KG1 (cell line): ENCODE measurements at places on chromosomes 7 and 10.

- peak; percentile 82 for DNase-seq
These were observed 50.9 kb downstream of the INPP5A start for GRCh38 chr10:132588301-132589013.

- no peak for DNase-seq
These were observed 191.9 kb downstream of the CDK14 start for GRCh38 chr7:90788052-90788451.

- peak; percentile 14 for DNase-seq
These were observed 274.9 kb upstream of the GALNT17 start for GRCh38 chr7:70856901-70857630.

GRCh38 chr7:133668296-133669060, 415.6 kb downstream of the EXOC4 start:
- no peak for DNase-seq

DNA sequence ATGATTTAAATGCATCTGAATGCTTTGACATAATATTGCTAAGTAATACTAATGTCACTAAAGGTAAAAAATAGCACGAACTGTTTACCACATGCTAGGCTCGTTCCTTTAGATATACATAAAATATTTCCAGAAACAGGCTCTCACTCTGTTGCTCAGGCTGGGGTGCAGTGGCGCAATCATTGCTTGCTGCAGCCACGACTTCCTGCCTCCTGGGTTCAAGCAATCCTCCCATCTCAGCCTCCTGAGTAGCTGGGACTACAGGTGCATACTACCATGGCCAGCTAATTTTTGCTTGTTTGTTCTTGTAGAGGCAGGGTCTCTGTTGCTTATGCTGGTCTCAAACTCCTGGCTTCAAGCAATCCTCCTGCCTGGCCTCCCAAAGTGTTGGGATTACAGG, 183.3 kb downstream of the SGMS1 start:
- no peak for DNase-seq

DNA sequence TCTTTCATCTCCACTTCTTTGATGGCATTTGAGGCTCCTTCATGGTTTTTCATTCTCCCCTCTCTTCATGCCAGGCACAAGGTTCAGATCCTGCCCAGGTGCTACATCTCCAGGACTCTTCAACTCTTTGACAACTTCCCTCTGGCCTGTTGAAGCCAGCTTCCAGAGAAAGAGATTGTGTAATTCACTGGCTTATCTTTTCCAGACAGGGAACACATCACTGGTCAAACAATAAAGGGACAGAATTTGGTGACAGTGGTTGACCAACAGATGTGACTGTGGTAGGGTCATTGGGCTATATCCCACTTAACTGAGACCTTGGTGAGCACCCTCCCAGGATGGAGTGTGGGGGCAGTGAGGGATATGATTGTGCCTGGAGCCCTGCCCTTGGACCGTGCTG, 111.4 kb upstream of the AGK start:
- no peak for DNase-seq

GRCh38 chr10:18486438-18486837, 164.9 kb downstream of the NSUN6 start:
- DNase-seq: no peak
